Left kidney (tissue), 8 donors: ENCODE measurements at places on chromosomes 4 and X. TPM values are rescaled to one million over a fixed set of nuclear protein-coding genes. Genes with fewer than 3 reads are reported as not detected.

DNA sequence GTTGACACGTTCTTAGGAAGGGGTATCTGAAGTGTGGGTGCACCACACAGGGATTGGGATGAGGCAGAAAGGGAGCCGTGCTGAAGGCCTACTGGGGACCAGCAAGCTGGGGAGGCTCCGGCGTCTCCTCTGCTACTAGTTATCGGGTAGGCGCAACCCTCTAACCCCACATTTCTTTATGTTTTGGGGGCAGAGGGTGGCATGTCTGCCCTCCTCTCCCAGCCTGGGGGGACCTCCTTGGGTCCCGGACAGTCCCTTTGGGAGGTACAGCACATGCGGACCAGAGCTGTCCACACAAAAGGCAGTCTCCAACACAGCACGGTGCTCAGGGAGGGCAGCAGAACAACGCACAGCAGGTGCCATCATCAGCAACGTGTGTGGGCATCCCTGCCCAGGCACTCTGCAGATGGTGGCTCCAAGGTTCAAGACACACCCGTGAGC, 33.2 kb downstream of the WDR1 start:
- no peak for DNase-seq

SOX3 gene
- not detected for polyA plus RNA-seq

PGAM4 gene
- 0.52 TPM for polyA plus RNA-seq

- no peak for DNase-seq
These were observed 104.2 kb upstream of the TLR2 start for GRCh38 chr4:153579872-153580271.

- DNase-seq = no peak
These were observed 28.2 kb downstream of the WDFY3 start for GRCh38 chr4:84938316-84938715.
